K562 (cell line): ENCODE measurements at places on chromosomes 6 and 20. TPM values are rescaled to one million over a fixed set of nuclear protein-coding genes. Genes with fewer than 3 reads are reported as not detected.

Gene PHACTR1
- 19.7 and 25.3 TPM in 2 replicates for total RNA-seq

Gene GPX5
- not detected in 2 replicates for total RNA-seq

Gene ANKRD66
- not detected in 2 replicates for total RNA-seq

Gene RBBP8NL
- not detected in 2 replicates for total RNA-seq

Gene FRK
- total RNA-seq, result 0.13 and 0.22 TPM in 2 replicates

Gene OPRM1
- not detected in 2 replicates for total RNA-seq

Gene TASP1
- total RNA-seq, result 5.4 and 5.9 TPM in 2 replicates

Gene TFAP2D
- total RNA-seq, result not detected in 2 replicates

Gene BTN1A1
- 0.09 TPM in 1 of 2 replicates, not detected in the other for total RNA-seq

Gene PRPF6
- total RNA-seq, result 79.5 and 83.2 TPM in 2 replicates

Gene CLPSL2
- total RNA-seq, result not detected in 2 replicates

Gene LY6G6D
- total RNA-seq, result not detected in 2 replicates

Gene TBCC
- total RNA-seq, result 27.8 and 28.7 TPM in 2 replicates

Gene CALHM6
- not detected in 2 replicates for total RNA-seq

Gene ULBP3
- total RNA-seq, result 0.38 TPM in 1 of 2 replicates, not detected in the other

Gene OR2H2
- not detected in 2 replicates for total RNA-seq

Gene C6orf47
- 28.0 and 33.2 TPM in 2 replicates for total RNA-seq

Gene AFG1L
- 12.3 and 17.5 TPM in 2 replicates for total RNA-seq

Gene CTCFL
- 122 and 124 TPM in 2 replicates for total RNA-seq

Gene SMOC2
- total RNA-seq, result 1.2 and 1.7 TPM in 2 replicates

Gene ADGB
- not detected in 2 replicates for total RNA-seq

Gene MCCD1
- not detected in 2 replicates for total RNA-seq

Gene SLC26A8
- total RNA-seq, result not detected in 2 replicates

Gene PNPLA1
- 0.11 and 0.13 TPM in 2 replicates for total RNA-seq

Gene BTNL2
- not detected in 2 replicates for total RNA-seq

Gene CBLN4
- not detected in 2 replicates for total RNA-seq
